ENCODE measurements at places on chromosomes 13 and 19.

GRCh38 chr19:11252665-11253355 lies 9.5 kb downstream of the DOCK6 start:
- DNase-seq, result no peak

DNA sequence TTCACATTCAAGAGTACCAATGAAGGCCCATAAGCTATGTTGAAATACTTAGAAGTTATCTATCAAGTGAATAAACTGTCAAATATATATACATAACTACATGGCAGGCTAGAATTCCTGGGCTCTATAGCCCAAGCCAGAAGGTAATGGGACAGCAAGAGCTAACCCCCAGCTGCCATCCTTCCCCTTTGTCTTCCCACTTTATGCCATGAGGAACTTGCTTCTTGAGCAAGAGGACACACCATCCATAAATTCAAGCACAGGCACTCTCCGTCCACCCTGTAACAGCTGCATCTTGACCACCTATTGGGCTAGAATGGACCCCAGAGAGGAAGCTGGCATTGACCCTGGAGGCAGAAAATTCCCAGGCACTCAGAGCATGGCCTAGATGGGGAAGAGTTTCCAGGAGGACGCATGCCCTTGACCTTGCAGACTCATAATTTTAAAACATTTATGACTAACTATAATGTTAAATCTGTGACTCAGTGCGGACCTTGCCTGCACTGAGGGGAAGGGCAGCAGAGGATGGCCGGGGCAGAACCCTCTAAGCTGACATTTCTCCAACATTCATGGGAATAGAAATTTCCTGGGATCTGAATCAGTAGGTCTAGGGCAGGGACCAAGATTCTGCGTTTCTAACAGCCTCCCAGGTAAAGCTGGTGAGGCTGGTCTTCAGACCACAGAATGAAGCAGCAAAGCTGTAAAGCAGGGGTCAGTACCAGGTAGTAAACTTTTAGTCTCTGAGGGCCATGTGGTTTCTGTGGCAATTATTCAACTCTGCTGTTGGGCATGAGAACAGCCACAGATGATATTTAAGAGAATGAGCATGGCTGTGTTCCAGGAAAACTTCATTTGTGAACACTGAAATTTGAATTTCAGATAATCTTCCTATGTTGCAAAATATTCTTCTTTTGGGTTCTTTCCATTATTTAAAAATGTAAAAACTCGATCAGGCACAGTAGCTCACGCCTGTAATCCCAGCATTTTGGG lies 71.4 kb upstream of the CLDN10 start:
- DNase-seq, result no peak

- DNase-seq, result no peak
Observed at GRCh38 chr19:16938211-16938610, 49.4 kb downstream of the F2RL3 start.

GRCh38 chr13:52934258-52934657 lies 85.8 kb upstream of the PCDH8 start:
- DNase-seq, result no peak

DNA sequence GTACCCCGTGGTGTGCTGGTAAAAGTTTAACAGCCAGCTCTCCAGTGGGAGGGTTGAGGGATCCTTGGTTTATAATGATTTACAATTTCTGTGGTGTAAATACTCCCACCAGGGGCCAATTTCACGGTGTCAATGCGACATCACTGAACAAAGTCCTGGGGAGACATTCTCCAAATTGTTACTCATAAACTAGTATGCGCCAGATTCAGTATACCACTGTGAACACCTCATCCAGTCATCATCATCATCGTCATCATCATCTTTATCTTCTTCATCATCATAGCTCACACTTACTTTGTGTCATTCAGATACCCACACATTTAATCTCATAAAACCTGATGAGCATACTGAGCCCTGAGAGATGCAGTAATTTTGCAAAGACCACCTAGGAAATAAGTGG lies 17.2 kb upstream of the TNFSF14 start:
- no peak for DNase-seq

GRCh38 chr19:14118165-14119051 lies 846 bp upstream of the PRKACA start:
- peak; percentile 61 for DNase-seq

- DNase-seq, result no peak
Observed at GRCh38 chr19:38877781-38878574, at the start of gene RINL. TSS of gene RINL (minus strand) at chr19:38878275. CDS start at chr19:38876742, 1,533 bp downstream.

GRCh38 chr13:51298812-51299211 lies 40.7 kb upstream of the SERPINE3 start:
- no peak for DNase-seq

- DNase-seq, result no peak
Observed at GRCh38 chr13:80215368-80215767, 125.6 kb downstream of the SPRY2 start.

- no peak for DNase-seq
Observed at GRCh38 chr13:33233547-33233946, 52.0 kb downstream of the STARD13 start.

GRCh38 chr19:17681505-17682125 lies 6.5 kb downstream of the UNC13A start:
- DNase-seq, result no peak

DNA sequence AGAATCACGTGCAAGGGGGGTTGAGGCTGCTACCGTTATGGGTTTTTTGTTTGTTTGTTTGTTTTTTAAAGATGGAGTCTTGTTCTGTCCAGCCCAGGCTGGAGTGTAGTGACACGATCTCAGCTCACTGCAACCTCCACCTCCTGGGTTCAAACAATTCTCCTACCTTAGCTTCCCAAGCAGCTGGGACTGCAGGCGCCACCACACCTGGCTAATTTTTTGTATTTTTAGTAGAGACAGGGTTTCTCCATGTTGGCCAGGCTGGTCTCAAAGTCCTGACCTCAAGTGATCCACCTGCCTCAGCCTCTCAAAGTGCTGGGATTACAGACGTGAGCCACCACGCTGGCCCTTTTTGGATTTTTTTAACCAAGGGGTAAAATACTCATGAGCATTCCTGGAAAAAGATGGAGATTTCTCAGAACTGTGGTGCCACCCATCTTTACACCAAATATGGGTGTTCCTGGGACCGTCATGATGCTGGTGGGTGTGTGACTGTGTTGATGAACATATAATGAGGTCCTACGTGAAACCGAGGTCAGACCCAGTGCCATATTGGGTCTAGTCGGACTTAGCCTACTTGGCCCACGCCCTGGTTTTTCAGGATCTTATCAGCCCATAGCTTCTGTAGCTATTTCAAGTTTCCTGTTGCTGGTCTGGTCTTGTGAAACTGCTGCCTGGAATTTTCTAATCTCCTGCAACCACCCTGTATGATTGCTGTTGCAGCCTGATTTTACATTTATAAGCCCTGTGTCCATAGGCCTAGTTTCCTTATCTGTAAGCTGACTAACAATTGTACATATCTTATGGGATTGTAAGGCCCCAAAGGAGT lies 6.2 kb downstream of the PPP1R15A start:
- no peak for DNase-seq

- no peak for DNase-seq
Observed at GRCh38 chr13:102993348-102993747, 72.9 kb downstream of the SLC10A2 start.

- no peak for DNase-seq
Observed at GRCh38 chr19:35351411-35352176, 3.9 kb downstream of the FFAR1 start.

DNA sequence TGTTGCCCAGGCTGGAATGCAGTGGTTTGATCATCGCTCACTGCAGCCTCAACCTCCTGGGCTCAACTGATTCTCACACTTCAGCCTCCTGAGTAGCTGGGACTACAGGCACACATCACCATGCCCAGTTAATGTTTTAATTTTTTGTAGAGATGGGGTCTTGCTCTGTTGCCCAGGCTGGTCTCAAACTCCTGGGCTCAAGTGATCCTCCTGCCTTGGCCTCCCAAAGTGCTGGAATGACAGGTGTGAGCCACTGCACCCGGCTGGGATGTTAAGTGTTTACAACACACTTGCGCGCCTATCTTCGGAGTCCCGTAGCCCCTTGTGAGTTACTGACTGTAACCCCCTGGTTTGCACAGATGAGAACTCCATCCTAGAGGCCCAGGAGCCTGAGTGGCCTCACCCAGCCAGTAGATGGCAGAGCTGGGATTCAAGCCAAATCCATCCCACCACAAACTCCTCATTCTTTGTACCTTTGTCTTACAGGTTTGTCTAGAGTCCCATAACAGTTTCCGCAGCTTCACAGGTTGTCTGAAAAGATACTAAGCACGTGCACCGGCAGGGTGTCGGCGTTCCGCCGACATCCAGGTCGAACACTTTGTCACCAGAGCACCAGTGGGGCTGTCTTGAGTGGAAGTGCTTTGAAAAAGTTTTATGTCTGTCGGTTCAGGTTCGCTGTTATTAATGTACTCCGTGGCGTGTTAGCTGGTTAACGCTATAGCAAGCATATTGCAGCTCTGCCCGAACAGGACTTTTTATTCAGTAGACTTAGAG lies 14.7 kb downstream of the MAG start:
- DNase-seq, result no peak

DNA sequence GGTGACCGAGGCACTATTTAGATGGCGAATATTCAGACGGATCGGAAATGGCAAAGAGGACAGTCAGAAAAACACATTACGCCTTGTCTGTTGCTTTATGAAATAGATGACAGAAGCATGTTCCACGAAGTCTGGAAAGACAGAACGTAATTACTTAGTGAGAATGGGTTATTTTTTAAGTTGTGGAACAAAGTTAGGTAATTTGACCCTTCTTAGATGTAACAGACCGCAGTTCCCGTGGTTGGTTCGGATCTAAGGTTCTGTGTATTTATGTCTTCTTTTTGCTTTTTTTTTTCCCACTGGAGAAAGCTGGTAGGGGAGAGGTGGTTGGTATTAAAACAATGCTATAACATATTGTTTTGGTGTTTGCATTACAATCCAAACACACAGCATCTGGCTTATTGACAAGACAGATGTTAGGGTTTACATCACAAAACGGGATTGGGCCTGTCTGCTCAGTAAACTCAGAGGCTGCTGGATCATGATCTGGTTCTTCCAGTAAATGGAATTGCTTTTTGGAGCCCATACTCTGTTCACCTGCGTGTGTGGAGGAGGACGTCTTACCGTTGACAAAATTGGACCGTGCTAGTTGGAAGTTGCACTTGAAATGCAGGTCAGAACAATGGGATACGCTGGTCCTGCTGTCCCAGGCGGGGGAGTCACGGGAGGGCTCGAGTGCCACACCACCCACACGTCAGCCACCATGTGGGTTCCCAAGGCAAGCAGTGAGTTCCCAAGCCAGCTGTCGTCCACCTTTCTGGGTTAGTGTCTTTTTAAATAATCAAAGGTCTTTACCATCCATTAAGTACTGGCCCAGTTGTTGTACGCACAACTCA lies 13.8 kb downstream of the ATP11A start:
- no peak for DNase-seq

- no peak for DNase-seq
Observed at GRCh38 chr13:45966715-45967114, 85.8 kb downstream of the ZC3H13 start.
